Right lung (tissue), 10 donors: ENCODE measurements at places on chromosomes 11 and 22. TPM values are rescaled to one million over a fixed set of nuclear protein-coding genes. Genes with fewer than 3 reads are reported as not detected.

Gene TEX54
- polyA plus RNA-seq: 0.37 TPM

DNA sequence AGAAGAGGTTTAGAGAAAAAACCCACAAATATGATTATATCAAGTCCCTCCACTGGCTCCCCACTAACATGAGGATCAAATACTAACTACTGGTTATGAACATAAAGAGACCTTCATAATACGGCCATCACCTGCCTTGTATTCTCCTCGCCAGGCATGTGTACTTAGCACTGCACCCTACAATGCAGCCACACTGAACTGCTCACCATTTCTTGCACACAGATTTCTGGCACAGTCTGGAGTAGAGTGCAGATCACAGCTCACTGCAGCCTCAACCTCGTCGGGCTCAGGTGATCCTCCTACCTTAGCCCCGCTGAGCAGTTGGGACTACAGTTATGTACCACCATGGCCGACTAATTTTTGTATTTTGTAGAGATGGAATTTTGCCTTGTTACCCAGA, 13.1 kb downstream of the OSBP start:
- no peak for DNase-seq

GRCh38 chr22:20430720-20431510, 6.7 kb downstream of the SCARF2 start:
- DNase-seq: no peak

DNA sequence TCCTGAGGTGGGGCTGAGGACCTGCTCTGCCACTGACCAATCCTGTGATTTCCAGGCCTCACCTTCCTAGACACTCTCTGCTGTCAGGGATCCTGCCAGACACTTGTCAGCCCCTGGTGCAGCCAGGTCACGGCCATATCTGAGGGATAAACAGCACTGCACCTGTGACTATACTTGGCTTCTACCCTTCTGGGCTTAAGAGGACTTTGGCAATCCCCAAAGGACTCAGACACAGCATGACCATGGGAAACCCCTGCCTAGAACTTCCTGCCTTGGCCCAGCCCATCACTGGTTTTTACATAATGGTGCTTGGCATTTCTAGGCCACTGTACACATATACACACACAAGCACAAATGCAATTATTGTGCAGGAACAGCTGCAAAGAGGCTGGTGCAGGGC, 11.6 kb upstream of the OLFML1 start:
- DNase-seq: no peak

Gene F2
- not detected for polyA plus RNA-seq

GRCh38 chr22:35217527-35217926, 39.8 kb upstream of the HMGXB4 start:
- no peak for DNase-seq

DNA sequence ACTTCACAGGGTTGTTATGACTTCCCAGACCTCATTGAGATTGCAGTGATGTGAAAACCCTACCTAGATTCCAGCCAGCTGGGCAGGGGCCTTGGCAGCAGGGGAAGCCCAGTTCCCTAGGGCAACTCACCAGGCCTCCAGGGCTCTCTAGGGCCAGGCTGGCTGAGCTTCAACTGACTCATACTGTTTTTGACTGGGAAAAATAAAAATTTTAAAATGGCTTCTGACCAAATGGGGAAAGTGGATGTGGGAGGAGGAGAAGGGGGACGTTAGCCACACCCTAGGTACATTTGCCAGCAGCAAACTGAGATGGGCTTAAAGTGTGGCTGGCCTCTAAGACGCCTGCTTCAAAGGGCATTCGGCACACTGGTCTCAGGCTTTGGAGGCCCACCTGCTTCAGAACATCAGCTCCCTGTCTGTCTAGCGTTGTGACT, 39.0 kb downstream of the BMAL1 start:
- no peak for DNase-seq

Gene KDM4D
- 2.2 TPM for polyA plus RNA-seq

DNA sequence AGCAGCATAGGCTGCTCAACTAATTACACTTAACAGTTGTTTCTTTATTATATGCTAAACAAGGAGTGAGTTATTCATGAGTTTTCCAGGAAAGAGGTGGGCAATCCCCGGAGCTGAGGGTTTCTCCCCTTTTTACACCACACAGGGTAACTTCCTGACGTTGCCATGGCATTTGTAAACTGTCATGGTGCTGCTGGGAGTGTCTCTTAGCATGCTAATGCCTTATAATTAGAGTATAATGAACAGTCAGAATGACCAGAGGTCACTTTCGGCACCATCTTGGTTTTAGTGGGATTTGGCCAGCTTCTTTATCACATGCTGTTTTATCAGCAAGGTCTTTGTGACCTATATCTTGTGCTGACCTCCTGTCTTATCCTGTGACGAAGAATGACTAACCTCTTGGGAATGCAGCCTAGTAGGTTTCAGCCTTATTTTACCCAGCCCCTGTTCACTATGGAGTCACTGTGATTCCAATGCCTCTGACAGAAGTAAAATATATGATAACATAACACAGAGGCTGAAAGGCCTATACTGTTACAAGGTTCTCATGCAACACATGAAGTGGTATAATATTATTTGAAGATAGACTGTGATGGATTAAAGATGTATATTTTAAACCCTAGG, 41.3 kb upstream of the RDX start:
- no peak for DNase-seq

DNA sequence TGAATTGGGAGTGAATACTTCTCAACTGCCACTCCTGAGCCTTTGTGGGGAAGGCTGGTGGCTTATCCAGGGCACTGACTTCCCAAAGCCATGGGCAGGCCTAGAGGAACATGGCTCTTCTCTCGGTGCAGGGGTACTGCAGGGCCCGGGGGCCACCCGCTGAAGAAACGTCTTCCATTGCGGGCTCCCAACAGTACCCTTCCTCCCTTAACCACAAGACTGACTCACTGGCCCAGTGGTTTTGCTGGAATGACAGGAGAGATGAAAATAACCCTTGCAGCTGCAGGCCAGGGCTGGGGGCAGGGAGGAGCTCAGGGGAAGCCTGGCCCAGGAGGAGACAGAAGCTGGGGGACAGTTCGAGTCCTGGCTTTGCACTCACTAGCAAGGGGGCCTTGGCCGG, 13.5 kb downstream of the TXN2 start:
- DNase-seq: no peak

Gene HINFP
- 32.7 TPM for polyA plus RNA-seq

Gene A4GALT
- polyA plus RNA-seq: 4.8 TPM

Gene SLC1A2
- 31.2 TPM for polyA plus RNA-seq

Gene GLYAT
- polyA plus RNA-seq: not detected

GRCh38 chr11:94494126-94494680, 419 bp downstream of the ANKRD49 start:
- no peak for DNase-seq

GRCh38 chr11:3894128-3894731, 38.8 kb downstream of the STIM1 start:
- no peak for DNase-seq

Gene CNGA4
- 1.2 TPM for polyA plus RNA-seq

GRCh38 chr11:452203-452744, 2.2 kb downstream of the PTDSS2 start:
- no peak for DNase-seq

GRCh38 chr11:60867871-60868681, 734 bp downstream of the ZP1 start:
- DNase-seq: no peak

DNA sequence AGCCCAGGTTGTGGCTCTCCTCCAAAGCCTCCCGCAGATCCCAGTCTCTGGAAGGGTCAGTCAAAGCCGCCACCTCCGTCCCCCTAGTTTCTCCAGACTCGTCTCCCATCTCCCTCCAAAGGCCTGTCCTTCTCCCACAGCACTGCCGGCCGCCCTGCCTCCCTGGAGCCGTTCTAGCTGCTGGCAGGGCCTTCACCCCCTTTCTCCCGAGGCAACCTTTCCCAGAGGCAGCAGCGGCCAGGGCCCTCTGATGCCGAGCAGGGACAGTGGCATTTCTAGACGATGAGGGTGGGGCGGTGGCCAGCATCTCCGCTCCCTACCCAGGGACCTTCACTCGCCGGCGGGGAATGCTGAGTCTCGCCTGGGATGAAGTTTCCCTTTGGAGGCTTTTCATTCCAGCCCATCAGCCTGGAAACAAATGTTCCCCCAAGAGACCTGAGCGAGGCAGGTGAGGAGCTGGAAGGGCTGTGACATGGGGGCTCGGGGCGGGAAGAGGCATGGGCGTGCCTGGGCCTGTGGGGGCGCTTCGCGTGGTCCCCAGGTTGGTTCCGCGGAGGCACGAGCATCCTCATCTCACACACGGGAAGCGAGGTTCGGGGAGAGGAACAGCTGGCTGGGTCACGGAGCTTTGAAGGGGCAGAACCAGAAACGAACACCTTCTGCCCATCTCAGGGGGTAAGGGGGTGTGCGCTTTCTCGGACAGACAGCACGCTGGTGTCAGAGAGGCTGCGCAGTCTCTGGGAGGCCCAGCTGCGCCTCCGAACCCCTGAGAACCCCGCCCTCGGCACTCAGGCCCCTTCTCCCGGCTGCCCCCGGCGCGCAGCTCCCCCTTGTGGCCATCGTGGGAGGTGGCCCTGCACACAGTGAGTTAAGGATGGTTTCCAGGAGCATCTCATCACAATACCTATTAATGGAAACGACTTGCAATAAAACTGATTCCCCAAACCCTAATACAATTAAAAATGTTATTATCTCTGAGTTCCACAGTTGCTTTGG, 18.1 kb upstream of the KLHL35 start:
- DNase-seq: no peak

- DNase-seq: no peak
Observed at GRCh38 chr11:28539239-28540030, 431.2 kb downstream of the METTL15 start.

GRCh38 chr22:40491990-40492631, 121.7 kb downstream of the SGSM3 start:
- DNase-seq: peak; percentile 59

Gene GAB4
- polyA plus RNA-seq: not detected

GRCh38 chr11:71209181-71209580, 43.2 kb downstream of the SHANK2 start:
- DNase-seq: no peak

Gene RASL10A
- 0.35 TPM for polyA plus RNA-seq

Gene APOBEC3C
- polyA plus RNA-seq: 24.1 TPM

Gene STARD10
- 95.7 TPM for polyA plus RNA-seq

- no peak for DNase-seq
Observed at GRCh38 chr11:69308491-69308911, 14.5 kb downstream of the MYEOV start.
